H1 (cell line): ENCODE measurements at places on chromosomes 16 and 17. TPM values are rescaled to one million over a fixed set of nuclear protein-coding genes. Genes with fewer than 3 reads are reported as not detected.

GRCh38 chr16:15593235-15593634, 49.7 kb downstream of the MARF1 start:
- no peaks in the 10 kb centered on the region for H3K4me1 ChIP-seq
- no peak overlapping the region for H3K4me3 ChIP-seq
- DNase-seq, result no peak
- no peaks in the 10 kb centered on the region for H3K27me3 ChIP-seq
- no peak overlapping the region for H3K27ac ChIP-seq

GRCh38 chr16:12920739-12921138, 19.3 kb downstream of the SHISA9 start:
- H3K4me3 ChIP-seq, result no peak overlapping the region
- H3K27me3 ChIP-seq, result no peaks in the 10 kb centered on the region
- 0 out of 2 replicates have a peak, but pooled peaks cover 8% of the 10 kb centered on the region for H3K4me1 ChIP-seq
- H3K27ac ChIP-seq, result no peak overlapping the region
- DNase-seq, result no peak

DNA sequence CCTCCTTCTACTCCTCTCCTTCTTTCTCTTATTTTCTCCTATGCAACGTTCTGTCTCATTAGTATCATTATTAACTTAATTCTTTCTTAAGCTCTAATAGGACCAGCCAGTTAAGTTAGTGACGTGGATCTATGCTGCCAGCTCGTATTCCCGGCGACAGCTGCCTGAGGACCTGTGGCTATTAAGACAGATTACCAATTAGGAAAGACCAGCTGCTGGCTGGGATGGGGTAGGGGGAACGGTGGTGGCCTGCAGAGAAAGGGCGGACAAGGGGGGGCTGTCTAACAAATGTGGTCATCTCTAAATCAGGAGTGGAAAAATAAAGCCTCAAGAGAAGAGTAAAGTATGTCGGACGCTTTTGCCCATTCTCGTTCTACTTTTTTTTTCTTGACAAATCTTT, 770 bp upstream of the MYH3 start:
- DNase-seq, result no peak
- no peaks in the 10 kb centered on the region for H3K36me3 ChIP-seq
- H3K27ac ChIP-seq, result no peak overlapping the region
- no peaks in the 10 kb centered on the region for H3K27me3 ChIP-seq
- H3K4me1 ChIP-seq, result no peaks in the 10 kb centered on the region

DNA sequence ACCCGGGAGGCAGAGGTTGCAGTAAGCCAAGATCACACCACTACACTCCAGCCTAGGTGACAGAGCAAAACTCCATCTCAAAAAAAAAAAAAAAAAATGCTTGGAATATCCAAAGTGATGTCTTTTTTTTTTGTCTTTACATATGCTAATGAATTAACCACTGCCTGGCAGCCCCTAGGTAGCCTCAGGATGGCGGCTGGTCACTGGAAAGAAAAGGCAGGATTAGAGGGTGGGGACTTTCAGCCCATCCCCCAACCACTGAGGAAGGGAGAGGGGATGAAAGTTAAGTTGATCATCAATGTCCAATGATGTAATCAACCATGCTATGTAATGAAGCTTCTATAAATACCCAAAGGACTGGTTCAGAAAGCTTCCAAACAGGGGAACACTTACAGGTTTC, 26.8 kb downstream of the RNF157 start:
- peaks cover 4% of the 10 kb centered on the region; the same call in 1 of the 2 replicates for H3K4me1 ChIP-seq
- H3K36me3 ChIP-seq, result no peaks in the 10 kb centered on the region
- peak; percentile 48 for DNase-seq
- H3K4me3 ChIP-seq, result no peak overlapping the region; the same call in 1 of the 2 replicates

- peaks cover 3% of the 10 kb centered on the region; the same call in 1 of the 2 replicates for H3K36me3 ChIP-seq
- H3K27ac ChIP-seq, result no peak overlapping the region
- H3K4me3 ChIP-seq, result no peak overlapping the region
- DNase-seq, result no peak
Measured at GRCh38 chr17:80017226-80018010, 18.3 kb downstream of the TBC1D16 start.

- no peak overlapping the region for H3K4me3 ChIP-seq
- no peaks in the 10 kb centered on the region for H3K4me1 ChIP-seq
- H3K27ac ChIP-seq, result no peak overlapping the region
- H3K27me3 ChIP-seq, result no peaks in the 10 kb centered on the region
Measured at GRCh38 chr17:34302636-34303035, 16.6 kb upstream of the CCL8 start.

DNA sequence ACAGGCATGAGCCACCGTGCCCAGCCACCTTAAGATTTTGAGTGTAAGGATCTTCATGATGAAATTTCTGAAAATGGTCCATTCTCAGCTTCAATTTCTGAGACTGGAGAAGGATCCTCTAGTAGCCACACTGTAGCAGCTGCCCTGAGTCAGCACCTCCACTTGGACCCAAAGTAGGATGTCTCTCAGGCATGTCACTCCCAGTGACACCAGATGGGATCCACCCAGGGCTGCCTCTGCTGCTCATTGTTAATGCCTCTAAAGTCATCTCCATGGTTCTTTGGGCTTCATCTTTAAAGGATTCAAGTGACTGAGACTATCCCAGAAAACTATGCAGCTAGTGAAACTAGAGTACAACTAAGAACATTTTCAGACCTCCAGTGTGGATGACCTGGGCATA, 7.9 kb downstream of the PLD6 start:
- H3K4me1 ChIP-seq, result no peaks in the 10 kb centered on the region
- H3K27me3 ChIP-seq, result no peaks in the 10 kb centered on the region
- no peak overlapping the region for H3K27ac ChIP-seq
- DNase-seq, result no peak
- H3K4me3 ChIP-seq, result no peak overlapping the region

- 0 out of 2 replicates have a peak, but pooled peaks cover 2% of the 10 kb centered on the region for H3K4me1 ChIP-seq
- DNase-seq, result no peak
- no peaks in the 10 kb centered on the region; the same call in 1 of the 2 replicates for H3K27me3 ChIP-seq
Measured at GRCh38 chr16:85916141-85916890, 17.4 kb downstream of the IRF8 start.

DNA sequence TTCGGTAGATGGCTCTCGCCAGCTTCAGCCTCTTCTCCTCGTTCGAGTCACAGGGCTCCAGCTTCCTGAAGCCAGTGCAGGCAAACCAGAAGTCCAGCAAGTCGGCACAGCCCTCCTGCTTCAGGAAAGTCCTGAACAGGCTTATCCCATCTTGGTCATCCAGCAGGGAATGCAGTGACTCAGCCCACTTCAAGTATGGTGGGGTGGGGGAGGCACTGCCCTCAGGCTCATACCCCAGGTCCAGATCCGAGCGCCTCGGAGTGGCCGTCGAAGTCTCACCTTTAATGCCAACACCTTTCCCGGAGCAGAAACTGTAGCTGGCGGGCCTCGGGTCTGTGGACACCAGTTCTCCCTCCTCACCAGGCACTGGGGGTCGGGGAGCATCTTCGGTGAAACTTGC, 5.9 kb downstream of the AXIN1 start:
- DNase-seq, result no peak
- no peak overlapping the region for H3K4me3 ChIP-seq
- no peaks in the 10 kb centered on the region for H3K27me3 ChIP-seq
- no peaks in the 10 kb centered on the region for H3K4me1 ChIP-seq

- no peaks in the 10 kb centered on the region for H3K27me3 ChIP-seq
- DNase-seq, result no peak
- no peaks in the 10 kb centered on the region for H3K4me1 ChIP-seq
- H3K27ac ChIP-seq, result no peak overlapping the region
- no peak overlapping the region for H3K4me3 ChIP-seq
- H3K36me3 ChIP-seq, result no peaks in the 10 kb centered on the region
Measured at GRCh38 chr17:73625006-73625405, 19.2 kb downstream of the SDK2 start.

- no peak for DNase-seq
- H3K27me3 ChIP-seq, result no peaks in the 10 kb centered on the region
- no peaks in the 10 kb centered on the region for H3K4me1 ChIP-seq
- H3K27ac ChIP-seq, result no peak overlapping the region
- H3K36me3 ChIP-seq, result no peaks in the 10 kb centered on the region; the same call in 1 of the 2 replicates
Measured at GRCh38 chr17:61091096-61091495, 308.5 kb upstream of the TBX2 start.

GRCh38 chr17:1529863-1530262, 13.5 kb upstream of the INPP5K start:
- no peak for DNase-seq
- no peak overlapping the region for H3K27ac ChIP-seq
- H3K27me3 ChIP-seq, result no peaks in the 10 kb centered on the region
- no peaks in the 10 kb centered on the region for H3K4me1 ChIP-seq

- H3K36me3 ChIP-seq, result no peaks in the 10 kb centered on the region
- H3K27me3 ChIP-seq, result peaks cover 33% of the 10 kb centered on the region
- peaks cover 5% of the 10 kb centered on the region; the same call in 1 of the 2 replicates for H3K4me1 ChIP-seq
- H3K4me3 ChIP-seq, result peak overlapping the region; percentile 97
Measured at GRCh38 chr16:426906-427249, 1.4 kb downstream of the RAB11FIP3 start.

GRCh38 chr16:23523321-23523720, 13.0 kb upstream of the GGA2 start:
- no peak for DNase-seq
- H3K27me3 ChIP-seq, result no peaks in the 10 kb centered on the region
- no peaks in the 10 kb centered on the region for H3K4me1 ChIP-seq

GRCh38 chr17:65656390-65657250, 95.2 kb upstream of the AXIN2 start:
- H3K27me3 ChIP-seq, result no peaks in the 10 kb centered on the region
- H3K36me3 ChIP-seq, result no peaks in the 10 kb centered on the region
- DNase-seq, result no peak
- no peak overlapping the region for H3K4me3 ChIP-seq

GRCh38 chr17:43987131-43988021, 17.0 kb upstream of the NAGS start:
- no peak for DNase-seq
- no peak overlapping the region for H3K27ac ChIP-seq
- no peaks in the 10 kb centered on the region for H3K36me3 ChIP-seq
- peaks cover 4% of the 10 kb centered on the region; the same call in 1 of the 2 replicates for H3K4me1 ChIP-seq

DNA sequence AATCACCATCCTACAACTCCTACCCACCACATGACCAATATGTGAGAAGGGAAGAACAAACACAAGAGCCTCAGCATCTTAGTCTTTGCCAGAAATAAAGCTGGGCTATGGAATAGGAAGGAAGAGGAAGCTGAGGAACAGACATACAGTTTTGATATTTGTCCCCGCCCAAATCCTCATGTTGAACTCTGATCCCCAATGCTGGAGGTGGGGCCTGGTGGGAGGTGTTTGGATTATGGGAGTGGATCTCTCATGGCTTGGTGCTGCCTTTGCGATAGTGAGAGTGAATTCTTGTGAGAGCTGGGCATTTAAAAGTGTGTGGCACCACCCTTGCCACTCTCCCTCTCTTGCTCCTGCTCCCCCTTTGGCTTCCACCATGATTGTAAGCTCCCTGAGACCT, 52.4 kb upstream of the NLK start:
- no peak overlapping the region for H3K4me3 ChIP-seq
- no peak for DNase-seq
- no peaks in the 10 kb centered on the region for H3K4me1 ChIP-seq
- no peak overlapping the region for H3K27ac ChIP-seq

DNA sequence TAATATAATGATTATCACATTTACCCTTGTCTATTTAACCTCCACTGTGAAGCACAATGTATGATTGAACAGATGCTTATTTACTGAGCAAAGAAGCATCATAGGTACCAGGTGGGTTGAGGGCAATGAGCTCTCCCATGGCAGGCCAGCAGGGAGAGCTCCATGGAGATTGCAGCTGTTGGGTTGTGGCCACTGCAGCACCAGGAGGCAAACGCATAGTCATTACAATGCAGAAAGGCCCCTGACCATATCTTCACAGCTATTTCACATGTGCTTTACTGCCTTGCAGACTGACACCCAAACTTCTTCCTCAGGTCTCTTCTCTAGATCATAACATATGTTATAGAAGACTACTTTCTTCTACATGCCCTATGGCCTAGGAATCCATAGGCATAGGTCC, 75.0 kb downstream of the MMD start:
- H3K4me3 ChIP-seq, result no peak overlapping the region
- DNase-seq, result no peak
- no peaks in the 10 kb centered on the region for H3K36me3 ChIP-seq
- peaks cover 5% of the 10 kb centered on the region for H3K4me1 ChIP-seq
- H3K27me3 ChIP-seq, result no peaks in the 10 kb centered on the region
- no peak overlapping the region for H3K27ac ChIP-seq

DNA sequence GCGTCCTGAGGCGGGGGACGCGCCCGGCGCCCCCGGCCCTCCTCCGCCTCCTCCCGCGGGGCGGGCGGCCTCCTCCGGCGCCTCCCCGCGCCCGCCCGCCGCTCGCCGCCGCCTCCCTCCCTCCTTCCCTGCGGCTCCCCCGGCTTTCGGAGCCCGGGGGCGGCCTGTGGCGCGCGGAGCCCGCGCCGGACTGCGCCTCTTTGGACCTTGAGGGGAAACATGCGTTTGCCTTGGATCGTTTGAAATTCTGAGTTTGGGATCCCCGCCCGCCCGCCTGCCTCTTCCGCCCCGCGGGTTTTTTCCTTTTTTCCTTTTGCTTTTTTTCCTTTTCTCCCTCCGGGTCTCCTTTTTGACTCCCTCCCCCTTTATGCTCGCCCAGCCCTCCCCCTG, 390 bp downstream of the ZNRF1 start:
- H3K27ac ChIP-seq, result peak overlapping the region; percentile 67; the same call in 1 of the 2 replicates
- H3K4me1 ChIP-seq, result peaks cover 15% of the 10 kb centered on the region

- no peaks in the 10 kb centered on the region for H3K36me3 ChIP-seq
- DNase-seq, result no peak
- no peaks in the 10 kb centered on the region for H3K27me3 ChIP-seq
Measured at GRCh38 chr17:33072421-33073161, 80.9 kb downstream of the SPACA3 start.

DNA sequence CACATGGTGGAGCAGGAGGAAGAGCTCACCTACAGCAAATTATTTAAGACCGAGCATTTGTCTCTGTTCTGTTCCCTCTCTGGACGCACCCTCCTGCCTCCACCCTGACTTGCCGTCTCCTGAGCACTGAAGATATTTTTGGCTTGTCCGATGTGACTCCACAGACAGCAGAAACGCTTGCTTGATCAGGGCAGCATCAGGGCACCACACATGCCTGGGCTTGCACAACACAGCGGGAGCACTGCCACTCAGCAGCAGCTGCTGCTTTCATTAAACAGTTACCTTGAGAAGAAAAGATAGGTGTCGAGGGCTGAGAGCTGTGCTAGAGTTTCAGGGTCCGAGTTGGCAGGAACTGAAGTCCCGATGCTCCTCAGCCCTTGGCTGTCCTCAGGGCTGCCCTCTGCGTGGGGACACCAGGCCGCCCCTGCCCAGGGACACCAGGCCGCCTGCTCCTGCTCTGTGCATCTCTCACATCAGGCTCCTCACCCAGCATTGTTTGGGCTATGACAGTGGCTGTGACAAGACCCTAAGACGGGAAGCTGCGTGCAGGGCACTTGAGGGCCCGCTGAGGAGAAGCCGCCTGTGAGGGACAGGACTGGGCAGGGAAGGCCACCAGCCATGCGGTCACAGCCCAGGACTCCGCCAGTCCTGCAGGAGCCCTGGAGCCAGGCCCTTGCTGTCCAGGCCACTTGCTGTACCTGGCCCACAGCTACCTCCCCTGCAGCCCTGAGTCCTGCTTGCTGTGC, 21.3 kb upstream of the CDH15 start:
- no peaks in the 10 kb centered on the region; the same call in 1 of the 2 replicates for H3K36me3 ChIP-seq
- H3K27ac ChIP-seq, result no peak overlapping the region
- peaks cover 2% of the 10 kb centered on the region; the same call in 1 of the 2 replicates for H3K27me3 ChIP-seq
- H3K4me3 ChIP-seq, result no peak overlapping the region
- no peak for DNase-seq

GRCh38 chr16:25007284-25007984, 7.7 kb downstream of the ARHGAP17 start:
- no peak overlapping the region for H3K27ac ChIP-seq
- H3K4me3 ChIP-seq, result no peak overlapping the region
- peaks cover 1% of the 10 kb centered on the region; the same call in 1 of the 2 replicates for H3K36me3 ChIP-seq
- no peak for DNase-seq

- H3K36me3 ChIP-seq, result peaks cover 3% of the 10 kb centered on the region; the same call in 1 of the 2 replicates
- no peaks in the 10 kb centered on the region for H3K27me3 ChIP-seq
- H3K27ac ChIP-seq, result no peak overlapping the region
- H3K4me3 ChIP-seq, result no peak overlapping the region
Measured at GRCh38 chr17:30173649-30174048, 57.0 kb downstream of the NSRP1 start.

The ENDOV gene
- total RNA-seq, result 10.5 and 10.6 TPM in 2 replicates

The OSGIN1 gene
- total RNA-seq, result 0.48 and 0.58 TPM in 2 replicates

The TNP2 gene
- total RNA-seq, result not detected in 2 replicates
